Renal cortex interstitium (tissue), 15 donors: ENCODE measurements at places on chromosomes 6 and 20.

DNA sequence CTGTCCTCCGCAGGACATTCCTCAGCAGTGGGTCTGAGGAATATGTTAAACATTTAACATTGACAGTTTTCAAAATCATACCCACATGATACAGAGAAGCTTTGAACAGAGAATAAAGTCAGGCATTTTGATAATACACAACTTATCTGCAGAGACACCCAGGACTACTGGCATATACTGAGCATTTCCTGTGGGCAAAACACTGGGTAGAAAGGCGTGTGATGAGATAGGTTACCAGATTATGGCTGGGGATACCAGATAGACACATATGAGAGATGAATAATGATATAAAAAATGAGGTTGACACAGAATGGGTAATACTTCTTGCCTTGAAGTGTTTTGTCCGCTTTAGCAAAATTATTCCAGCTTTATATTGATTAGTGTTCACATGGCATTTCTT lies 31.4 kb upstream of the TRIM26 start:
- no peak for DNase-seq

DNA sequence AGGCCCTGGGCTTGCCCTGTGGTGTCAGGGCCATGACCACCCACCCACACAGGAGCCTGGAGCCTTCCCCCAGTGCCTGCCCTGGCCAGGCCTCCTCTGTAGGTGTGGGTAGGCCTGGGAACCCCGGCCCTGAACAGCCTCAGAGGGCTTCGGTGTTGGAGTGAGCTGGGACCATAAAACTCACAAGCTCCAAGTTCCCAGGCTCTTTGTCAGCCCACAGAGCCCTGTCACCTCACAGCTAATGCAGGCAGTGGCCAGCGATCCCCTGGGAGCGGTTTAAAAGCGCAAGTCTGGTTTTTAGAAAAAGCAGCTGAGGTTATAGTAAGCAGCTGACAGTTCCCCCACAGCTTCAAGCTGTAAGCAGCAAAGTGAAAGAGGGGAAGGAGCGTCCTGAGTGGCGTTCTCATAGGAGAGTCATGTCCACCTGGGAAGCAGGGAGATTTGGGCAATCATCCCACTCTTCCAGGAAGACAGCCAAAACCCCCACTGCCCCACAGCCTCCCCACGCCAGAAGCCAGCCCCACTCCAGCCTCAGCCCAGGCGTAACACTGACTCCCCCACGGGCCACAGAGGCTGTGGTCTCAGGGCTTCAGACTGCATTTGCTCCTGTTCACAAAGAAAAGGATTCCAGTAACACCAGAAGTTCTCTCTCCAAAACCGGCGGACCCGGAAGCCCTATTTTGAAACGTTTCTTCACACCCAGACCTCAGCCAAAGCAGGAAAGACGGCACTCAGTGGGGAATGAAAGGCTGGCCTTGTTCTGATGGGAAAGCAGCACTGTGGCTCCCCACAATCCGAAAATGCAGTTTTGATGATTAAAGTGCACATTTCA lies 34.3 kb upstream of the FOXC1 start:
- no peak for DNase-seq

- DNase-seq: no peak
Measured at GRCh38 chr20:44460795-44461141, 14.9 kb upstream of the TTPAL start.

GRCh38 chr6:156563714-156564113 lies 213.5 kb upstream of the ARID1B start:
- DNase-seq: no peak
